HT1080 (cell line): ENCODE measurements at places on chromosomes 16 and 17. TPM values are rescaled to one million over a fixed set of nuclear protein-coding genes. Genes with fewer than 3 reads are reported as not detected.

The PRSS21 gene
- not detected in 2 replicates for total RNA-seq

The KRT20 gene
- not detected in 2 replicates for total RNA-seq

The HOXB8 gene
- 10.8 and 11.2 TPM in 2 replicates for total RNA-seq

The SLFN11 gene
- 16.0 and 18.5 TPM in 2 replicates for total RNA-seq

- no peak for DNase-seq
Observed at GRCh38 chr17:47649972-47650524, 329 bp downstream of the KPNB1 start.

- no peak for DNase-seq
Observed at GRCh38 chr17:78276098-78276887, 44.9 kb downstream of the TMEM235 start.

DNA sequence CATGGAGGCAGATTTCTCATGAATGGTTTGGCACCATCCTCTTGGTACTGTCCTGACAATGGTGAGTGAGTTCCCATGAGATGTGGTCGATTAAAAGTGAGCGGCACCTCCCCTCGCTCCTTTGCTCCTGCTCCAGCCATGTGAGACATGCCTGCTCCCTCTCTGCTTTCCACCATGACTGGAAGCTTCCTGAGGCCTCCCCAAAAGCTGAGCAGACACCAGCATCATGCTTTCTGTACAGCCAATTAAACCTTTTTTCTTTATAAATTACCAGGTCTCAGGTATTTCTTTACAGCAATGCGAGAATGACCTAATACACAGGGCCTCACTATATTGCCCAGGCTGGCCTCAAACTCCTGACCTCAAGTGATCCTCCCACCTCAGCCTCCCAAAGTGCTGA, 12.1 kb downstream of the ZNF500 start:
- DNase-seq: no peak

- peak; percentile 53 for DNase-seq
Observed at GRCh38 chr16:72819345-72819744, 228.6 kb downstream of the ZFHX3 start.

GRCh38 chr17:7380855-7381683, at the start of gene TNK1:
Gene TNK1, plus strand, starts transcription at chr17:7381089. Its CDS starts 1,838 bp downstream, at chr17:7382927.
- no peak for DNase-seq

- no peak for DNase-seq
Observed at GRCh38 chr17:79732254-79732653, 1.5 kb downstream of the ENPP7 start.

GRCh38 chr17:79919164-79919585, 79.9 kb upstream of the CBX4 start:
- DNase-seq: peak; percentile 52

DNA sequence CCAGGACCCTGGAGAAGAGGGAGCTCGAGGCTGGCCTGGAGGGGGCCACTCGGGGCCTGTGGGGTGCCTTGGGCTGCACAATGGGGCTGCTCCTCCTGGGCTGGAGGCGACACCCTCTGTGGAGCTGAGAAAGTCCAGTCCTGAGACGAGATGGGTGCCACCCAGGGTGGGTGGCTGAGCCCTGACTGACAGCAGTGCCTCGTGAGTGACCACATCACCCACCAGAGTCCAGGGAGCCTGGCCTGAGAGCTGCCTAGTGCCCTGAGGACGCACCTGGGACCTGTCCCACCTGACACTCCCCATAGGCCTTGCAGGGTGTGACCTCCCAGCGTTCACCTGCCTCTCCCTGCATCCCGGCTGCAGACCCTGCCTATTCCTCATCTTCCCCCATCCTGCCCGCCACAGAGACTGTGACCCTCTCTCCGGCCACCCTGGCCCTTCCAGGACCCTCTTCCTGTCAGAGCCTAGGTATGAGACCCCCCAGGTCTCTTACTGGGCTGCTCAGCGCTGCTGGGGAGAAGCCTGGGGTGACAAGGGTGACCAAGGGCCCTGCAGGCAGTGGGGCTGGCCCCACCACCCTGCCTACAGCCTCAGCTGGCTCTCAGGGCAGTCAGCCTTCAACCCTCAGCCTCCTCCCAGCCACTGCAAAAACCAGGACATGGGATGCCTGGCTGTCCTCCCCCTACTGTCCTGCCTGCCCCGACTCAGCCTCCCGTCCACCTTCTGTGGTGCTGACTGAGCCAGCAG, 41.2 kb downstream of the TNFRSF13B start:
- DNase-seq: no peak

DNA sequence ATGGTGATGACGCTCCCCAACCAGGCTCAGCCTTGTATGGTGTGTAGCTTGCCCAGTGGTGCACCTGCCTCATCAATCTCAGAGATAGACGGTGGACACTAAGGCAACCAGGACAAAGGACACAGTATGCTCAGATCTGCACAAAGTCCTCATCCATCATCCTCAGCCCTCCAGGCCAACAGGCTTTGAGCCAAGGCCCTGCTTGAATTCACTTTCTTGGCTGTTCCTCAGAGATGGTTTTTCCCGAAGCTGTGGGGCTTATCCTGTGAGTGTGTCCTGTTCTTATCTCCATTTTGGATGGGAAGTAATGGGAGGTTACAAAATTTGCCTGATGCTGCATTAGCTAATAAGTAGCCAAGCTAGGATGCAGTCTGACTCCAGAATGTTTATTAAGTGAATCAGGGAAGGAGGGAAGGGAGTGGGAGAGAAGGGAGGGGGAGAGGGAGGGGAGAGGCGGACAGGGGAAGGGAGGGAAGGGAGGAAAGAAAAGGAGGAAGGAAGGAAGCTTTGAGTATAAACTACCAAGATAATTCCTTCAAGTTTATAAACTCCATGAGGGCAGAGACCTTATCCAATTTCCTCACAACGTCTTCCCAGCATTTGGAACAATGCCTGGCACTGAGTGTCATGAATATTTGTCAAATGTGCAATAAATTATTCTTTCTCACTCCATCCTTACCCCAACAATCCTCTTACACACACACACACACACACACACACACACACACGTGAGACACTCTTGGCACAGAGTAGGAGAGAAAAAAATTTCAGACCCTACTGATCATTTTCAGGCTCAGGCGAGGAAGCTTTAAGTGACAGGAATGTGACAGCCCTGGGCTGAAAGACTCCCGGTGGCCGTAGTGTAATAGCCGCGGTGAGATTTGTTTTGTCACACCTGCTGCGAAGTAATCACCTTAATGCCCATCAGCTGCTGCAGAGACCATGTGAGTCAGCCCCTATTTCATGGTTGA, 84.3 kb downstream of the BMERB1 start:
- DNase-seq: no peak

DNA sequence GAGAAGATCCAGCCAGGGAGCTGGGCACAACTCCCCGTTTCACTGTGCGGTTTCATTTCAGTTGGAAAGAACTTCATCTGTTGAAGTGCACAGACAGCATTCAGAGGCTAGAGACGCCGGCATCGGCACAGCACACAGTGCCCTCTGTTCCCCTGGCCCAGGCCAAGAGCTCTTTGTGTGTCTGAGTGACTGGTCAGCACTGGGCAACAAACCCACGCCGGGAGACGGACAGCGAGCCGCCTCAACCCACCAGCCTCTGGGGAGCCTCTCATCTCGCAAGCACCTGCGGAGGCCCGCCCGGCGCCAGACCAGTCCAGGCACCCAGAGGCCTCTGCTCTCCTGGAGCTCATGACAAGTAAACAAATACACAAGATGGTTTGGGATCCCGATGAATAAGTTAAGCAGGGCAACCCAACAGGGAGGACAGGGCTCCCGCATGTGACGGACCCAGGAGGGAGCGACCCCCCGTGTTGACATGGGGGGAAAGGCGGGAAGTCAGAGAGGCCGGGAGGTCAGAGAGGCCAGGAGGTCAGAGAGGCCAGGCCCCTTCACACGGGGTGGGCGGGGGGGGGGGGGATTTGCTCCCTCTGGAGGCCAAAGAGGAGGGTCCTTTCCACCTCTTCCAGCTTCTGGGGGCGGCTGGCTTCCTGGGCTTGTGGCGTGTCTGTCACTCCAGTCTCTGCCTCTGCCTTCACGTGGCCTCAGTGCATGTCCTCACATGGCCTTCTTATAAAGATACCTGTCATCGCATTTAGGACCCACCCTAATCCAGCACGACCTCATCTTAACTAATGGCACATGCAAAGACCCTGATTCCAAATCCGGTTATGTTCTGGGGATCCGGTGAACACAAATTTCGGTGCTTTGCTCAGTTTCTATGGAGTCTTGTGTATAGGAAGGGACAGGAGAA, 25.8 kb upstream of the KLHDC4 start:
- DNase-seq: no peak

- DNase-seq: no peak
Observed at GRCh38 chr17:81498953-81499600, 13.5 kb downstream of the ACTG1 start.

- no peak for DNase-seq
Observed at GRCh38 chr17:9676084-9676483, 30.8 kb downstream of the USP43 start.

- DNase-seq: no peak
Observed at GRCh38 chr16:81251871-81252270, 13.4 kb downstream of the BCO1 start.

DNA sequence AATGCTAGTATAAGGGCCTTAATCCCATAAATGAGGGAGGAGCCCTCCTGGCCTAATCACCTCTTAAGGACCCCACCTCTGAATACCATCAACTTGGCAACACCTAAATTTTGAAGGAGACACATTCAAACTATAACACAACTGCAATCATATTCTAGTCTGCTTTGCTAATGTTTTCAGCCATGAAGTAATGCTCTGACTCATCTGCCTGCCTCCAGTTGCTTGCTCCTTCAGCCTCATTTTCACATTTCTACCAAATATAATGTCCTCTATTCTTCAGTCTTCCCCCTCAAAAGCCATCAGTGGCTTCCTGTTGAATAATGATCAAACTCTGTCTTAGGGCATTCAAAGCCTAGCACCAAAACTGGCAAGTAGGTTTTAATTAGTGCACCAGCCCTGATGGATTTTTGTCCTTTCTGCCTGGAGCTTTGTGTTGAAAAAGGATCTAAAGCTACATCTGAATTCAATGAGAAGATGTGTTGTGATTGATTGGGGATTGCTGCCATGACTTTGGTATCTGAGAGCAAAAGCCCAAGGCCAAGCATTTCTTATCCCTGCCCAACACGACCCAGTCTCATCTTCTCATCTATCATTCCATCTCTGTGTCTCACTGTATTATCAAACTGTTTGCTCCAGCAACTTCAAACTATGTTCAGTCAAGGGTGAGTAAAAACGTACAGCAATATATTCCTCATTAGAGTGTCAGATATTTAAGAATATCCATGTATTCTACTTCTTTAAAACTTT, 140.8 kb upstream of the ELAC2 start:
- DNase-seq: no peak

DNA sequence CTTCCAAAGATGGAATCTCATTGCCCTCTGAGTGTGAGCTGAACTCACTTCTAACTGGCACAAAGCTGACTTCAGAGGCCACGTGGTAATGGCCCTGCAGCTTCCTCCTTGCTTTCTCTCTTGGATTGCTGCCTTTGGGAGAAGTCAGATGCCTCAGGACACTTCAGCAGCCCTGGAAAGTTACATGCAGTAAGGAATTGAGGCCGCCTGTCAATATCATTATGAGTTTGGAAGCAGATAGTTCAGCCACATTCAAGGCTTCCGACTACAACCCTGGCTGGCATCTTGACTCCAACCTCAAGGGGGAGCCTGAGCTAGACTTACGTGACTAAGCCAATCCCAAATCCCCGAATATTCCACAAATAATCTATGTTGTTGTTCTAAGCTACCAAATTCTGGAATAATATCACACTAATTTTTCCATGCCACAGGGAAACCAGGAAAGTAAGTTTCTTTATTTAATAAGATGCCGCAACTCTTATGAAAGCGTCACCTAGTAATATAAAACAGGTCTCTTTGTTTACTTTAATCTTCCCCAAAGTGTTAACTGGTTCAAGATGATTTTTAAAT, 13.6 kb downstream of the CEP20 start:
- DNase-seq: peak; percentile 68

GRCh38 chr17:9170336-9170735, 149.0 kb downstream of the NTN1 start:
- DNase-seq: no peak

DNA sequence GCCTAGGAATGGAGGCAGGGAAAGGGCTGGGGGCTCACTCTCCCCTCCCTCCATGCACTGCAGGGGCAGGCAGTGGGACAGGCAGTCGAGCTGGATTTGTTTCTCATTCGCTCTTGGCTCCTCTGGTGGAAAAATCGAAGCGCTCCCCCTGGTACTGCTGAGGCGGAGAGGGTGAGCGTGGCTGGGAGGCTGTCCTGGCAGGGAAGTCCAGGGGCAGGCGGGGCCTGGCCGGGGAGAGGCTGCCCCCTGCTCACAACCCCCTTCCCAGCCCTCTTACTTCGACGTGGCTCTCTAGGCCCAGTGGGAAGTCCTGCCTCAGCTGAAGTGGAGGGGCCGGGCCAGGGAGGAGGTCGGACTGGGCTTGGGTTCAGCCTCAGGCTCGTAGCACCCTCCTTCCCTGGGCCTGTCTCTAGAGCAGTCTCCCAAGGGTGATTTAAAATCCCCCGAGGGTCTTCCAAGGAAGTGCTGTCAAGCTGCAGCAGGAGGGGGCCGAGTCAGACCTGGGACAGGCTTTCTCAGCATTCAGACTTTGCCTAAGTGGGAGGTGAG, 16.5 kb upstream of the TMEM92 start:
- DNase-seq: no peak

DNA sequence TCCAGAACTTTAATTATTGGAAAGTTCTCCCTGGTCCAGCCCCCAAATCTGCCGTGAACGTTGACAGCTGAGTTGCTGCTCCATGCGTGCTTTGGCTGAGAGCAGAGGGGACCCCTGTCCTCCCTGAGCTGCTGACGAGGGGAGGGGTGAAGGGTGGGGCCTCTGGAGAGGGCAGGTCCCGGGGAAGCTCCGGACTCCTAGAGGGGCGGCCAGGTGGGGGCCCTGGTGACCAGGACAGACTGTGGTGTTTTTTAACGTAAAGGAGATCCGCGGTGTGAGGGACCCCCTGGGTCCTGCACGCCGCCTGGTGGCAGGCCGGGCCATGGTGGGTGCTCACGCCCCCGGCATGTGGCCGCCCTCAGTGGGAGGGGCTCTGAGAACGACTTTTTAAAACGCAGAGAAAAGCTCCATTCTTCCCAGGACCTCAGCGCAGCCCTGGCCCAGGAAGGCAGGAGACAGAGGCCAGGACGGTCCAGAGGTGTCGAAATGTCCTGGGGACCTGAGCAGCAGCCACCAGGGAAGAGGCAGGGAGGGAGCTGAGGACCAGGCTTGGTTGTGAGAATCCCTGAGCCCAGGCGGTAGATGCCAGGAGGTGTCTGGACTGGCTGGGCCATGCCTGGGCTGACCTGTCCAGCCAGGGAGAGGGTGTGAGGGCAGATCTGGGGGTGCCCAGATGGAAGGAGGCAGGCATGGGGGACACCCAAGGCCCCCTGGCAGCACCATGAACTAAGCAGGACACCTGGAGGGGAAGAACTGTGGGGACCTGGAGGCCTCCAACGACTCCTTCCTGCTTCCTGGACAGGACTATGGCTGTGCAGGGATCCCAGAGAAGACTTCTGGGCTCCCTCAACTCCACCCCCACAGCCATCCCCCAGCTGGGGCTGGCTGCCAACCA, at the start of gene MC1R:
TSS of gene MC1R (plus strand) at position 410 of the 895 bp plus-strand sequence. CDS start at position 807, 397 bp downstream.
- no peak for DNase-seq

GRCh38 chr16:518858-519257, 8.7 kb upstream of the CAPN15 start:
- DNase-seq: no peak

DNA sequence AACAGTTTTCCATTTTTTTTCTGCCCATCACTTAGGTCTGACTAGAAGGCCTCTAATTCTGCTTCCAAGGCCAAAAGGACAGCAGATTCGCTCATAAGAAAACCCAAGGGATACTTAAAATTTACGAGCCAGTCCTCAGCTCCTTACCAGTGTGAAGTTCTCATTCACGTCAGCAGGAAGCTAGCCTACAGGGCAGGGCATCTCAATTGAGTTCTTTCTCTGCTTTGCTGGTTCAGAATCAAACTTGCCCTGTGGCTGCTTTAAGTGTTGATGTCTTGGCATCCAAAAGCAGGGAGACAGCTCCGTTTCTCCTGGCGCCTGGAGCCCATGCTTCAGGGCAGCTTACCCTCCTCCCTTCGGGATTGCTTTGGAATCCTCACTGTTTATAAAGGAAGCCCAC, 136.0 kb downstream of the ANKFN1 start:
- no peak for DNase-seq
